CD4-positive, alpha-beta T cell (primary cell): ENCODE measurements at places on chromosomes 12 and 14.

- DNase-seq: no peak
Measured at GRCh38 chr12:84732828-84733340, 179.7 kb downstream of the SLC6A15 start.

DNA sequence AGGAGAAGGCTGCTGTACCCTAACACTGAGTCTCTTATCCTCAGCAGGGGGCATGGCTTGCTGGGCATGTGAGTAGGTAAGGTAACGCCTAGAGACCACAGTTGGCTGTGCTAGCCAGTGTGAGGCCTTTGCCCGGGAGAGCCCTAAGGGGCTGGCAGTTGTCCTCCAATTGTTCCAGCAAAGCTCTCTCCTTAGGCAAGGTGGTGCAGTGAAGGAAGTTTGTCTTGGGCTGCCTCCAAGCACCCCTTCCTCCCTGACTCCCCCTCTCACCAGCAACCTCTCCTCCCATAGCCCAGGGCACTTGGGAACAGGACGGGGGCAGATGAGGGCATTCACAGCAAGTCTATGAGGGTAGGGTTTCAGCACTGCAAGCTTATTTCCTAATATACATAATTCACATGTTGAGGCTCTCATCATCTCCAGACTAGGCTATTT, 23.0 kb downstream of the LACRT start:
- DNase-seq: no peak

DNA sequence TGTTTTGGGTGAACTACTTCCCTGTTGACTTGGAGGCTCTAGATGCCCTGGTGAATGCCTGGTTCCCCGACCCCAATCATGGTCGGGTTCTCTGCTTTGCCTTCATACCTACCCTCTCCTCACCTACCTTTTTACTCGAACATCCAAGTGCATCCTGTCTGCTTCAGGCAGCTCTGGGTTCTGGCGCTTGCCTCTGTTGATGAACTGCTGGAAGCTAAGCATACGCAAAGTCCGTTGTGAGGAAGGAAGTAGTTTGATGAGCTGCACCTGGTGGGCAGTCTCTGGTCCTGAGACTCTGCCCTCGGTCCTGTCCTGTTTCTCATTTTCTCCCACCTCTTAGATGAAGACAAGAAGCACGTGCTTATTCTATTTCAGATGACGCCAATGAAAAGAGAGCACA, 13.6 kb downstream of the KCNH3 start:
- no peak for DNase-seq

DNA sequence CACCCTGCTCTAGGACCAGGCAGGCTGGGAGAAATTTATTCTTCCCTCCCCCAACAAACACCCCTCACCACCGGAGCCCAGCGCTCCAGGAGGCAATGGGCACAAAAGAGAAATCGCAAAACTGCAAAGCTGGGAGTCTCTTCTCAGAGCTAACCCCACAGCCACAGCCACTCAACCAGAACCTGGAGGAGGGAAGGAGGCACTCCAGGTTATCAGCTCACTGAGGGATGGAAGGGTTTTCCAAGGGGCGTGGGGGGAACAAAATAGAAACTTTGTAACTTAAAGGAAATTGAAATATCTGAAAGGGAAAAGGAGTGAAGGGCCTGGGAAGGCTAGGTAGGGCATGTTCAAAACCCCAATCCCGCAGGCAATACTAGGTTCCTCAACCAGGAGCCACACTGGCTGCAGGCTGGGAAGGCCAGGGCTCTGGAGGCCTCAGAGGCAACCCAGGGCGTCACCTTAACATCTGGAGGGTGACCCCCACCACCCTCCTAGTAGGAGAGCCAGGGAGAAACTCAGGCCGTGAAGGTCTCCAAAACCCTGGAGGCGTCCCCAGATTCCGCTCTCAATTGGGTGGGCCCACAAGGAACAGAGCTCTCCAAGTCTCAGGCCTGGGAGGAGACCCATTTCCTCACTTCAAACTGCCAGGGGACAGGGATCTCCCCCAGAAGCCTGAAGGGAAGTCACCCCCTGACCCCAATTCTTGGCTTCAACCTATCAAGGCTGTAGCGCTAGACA, 3.2 kb downstream of the KDM2B start:
- no peak for DNase-seq

GRCh38 chr12:51531284-51531977, 59.6 kb upstream of the SCN8A start:
- no peak for DNase-seq

GRCh38 chr14:75631453-75631831, 29.2 kb downstream of the ERG28 start:
- no peak for DNase-seq

DNA sequence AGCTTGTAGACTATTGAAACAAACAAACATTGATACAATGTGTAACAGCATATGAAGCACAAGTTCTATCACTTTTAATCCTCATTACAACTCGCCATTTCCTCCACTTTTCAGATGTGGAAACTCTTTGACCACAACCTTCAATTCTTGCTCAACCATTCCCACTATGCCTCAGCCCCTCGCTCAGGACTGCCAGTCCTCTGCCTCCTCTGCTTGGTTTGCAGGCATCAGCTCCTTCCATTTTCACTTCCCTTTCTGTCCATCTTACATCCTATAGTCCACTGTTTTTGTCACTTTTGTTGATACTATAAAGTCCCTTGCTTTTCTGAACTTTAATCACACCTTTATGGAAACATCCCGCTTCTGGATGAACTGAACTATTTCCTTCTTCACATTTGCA, 28.2 kb upstream of the CD27 start:
- DNase-seq: no peak

GRCh38 chr14:82126006-82126405, 592.4 kb upstream of the SEL1L start:
- DNase-seq: no peak

DNA sequence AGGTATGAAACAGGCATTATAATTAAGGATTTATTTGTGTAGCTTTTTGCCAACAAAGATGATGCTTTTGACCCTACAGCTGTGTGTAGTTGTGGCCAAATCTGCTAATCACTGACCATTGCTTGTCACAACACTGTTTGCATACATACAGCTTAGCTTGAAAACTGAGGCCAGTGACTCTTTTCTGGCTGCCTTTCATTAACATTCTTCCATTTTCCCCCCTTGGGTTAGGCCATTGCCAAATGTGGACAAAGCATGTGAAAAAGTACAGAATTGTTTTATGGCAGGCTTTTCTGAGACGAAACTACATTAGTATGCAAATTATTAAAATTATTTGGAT, 263.3 kb downstream of the SLC16A7 start:
- no peak for DNase-seq

DNA sequence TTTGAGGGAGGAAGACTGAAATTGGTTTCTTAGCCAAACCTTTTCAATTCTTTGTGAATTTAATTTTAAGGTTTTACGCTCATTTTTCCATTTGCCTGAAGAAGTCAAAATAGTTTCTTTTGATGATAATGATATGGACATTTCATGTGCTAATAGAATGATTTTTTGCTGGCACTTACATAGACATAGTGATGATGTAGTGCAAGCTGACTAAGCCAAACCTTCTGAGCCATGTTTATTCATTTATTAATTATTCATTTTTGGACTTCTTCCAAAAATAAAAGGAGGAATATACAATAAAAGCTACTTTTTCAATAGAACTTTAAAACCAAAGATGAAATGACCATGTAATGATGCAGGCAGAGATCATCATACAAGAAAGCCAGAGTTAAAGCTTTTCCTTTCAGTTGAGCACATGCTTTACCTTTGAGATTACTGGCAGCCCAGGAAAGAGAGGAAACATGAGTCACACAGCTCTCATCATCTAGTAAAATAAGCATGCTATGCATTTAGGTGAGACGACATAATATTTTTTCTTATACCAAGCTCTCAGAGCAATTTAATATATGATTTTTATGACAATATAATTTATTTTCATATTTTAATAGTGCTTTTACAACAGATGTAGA, 24.8 kb downstream of the KCNA1 start:
- no peak for DNase-seq

GRCh38 chr12:264269-264668, 1.6 kb upstream of the SLC6A13 start:
- DNase-seq: no peak

DNA sequence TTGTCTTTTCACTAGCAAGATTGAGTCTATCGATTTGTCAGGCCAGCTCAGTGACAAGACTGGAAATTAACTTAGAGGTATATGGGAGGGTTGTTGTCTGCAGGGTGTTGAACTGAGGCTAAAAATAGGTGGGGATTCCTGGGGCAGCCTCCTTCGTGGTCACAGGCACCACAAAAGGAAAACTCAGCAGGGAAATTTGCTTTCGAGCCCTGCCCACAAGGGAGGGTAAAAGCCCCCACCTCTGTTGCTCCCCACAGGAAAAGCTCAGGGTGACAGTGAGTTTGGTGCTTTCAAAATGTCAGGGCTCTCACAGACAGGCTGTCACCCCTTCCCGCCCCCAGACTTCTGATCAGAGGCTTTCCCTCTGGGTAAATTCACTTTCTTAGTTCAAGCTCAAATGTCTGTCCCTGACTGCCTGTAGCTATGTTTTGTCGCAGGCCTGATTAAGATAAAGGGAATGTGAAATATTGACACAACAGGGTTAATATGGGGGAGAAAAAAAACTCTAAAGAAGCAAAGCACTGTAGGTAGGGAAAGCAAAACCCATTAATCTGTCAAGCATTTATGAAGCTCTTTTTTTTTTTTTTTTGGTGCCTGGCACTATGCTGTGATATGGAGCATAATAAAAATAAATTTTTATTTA, 11.7 kb upstream of the NFKBIA start:
- peak; percentile 80 for DNase-seq

- DNase-seq: no peak
Measured at GRCh38 chr12:50402264-50403000, 1.7 kb downstream of the LARP4 start.

- no peak for DNase-seq
Measured at GRCh38 chr12:54394281-54394719, 9.8 kb upstream of the ZNF385A start.

DNA sequence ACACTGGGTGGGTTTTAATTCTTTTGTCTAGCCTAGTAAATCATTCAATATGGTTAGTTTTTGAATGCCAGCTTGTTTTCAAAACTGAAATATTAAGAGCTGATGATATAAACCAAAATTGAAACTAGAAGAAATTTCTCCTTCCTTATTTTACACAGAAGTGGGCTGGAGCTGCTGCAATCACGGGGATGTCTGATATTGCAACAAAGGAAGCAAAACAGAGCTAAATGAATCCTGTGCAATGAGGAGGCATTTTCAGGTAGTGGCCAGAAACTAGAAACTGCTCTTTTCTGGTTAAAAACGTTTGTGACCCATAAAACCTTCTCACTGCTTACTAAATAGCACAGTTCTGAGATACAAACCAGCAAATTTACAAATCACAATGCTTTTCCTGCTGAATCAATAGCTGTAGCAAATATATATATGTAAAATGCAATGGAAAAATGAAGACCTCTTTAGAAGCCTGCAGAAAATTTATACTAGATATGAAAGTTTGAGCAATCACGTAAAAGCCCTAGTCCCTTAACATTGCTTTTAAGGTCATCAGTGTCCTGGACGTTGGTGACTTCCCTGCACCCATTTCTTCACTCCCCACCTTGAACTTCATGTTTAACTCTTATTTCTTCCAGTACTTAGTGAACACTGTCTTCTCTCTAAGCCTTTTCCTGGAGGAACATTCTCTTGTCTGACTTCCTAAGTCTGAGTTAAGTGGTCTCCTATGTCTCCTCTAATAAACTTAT, 15.9 kb upstream of the LRRK2 start:
- DNase-seq: no peak

GRCh38 chr12:19979584-19979983, 388.8 kb upstream of the PDE3A start:
- no peak for DNase-seq
